ENCODE measurements at places on chromosomes 13 and 19.
A peak's percentile ranks its signal among the peaks of the same experiment; 100 is the strongest.

GRCh38 chr13:64810750-64811149 lies 2419.4 kb downstream of the PCDH9 start:
- peak; percentile 63 for ATAC-seq

DNA sequence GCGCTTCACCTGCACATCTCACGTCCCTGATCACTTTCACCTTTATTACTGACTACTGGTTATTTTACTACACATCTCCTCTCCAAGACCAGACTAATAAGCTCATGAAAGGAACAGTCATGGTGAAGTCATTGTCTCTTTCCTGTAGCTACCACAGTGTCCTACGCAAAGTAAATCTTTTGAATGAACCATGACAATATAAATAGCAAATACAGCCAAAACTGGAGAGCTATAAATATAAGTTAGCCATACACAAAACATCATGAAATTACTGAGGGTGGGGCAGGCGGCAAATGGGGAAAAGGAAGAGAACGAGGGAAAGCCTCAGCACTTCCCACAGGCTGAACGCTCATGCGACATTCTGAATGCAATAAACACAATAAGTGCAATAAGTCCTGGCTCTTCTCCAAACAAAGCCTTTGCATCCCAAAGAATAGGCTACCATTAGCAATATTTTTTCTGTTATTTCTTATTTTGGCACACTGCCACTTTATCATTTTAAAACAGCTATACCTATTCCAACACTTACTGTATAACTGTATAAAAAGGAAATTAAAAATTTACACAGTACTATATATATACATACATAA lies 62.5 kb downstream of the TUBGCP3 start:
- ATAC-seq: no peak

DNA sequence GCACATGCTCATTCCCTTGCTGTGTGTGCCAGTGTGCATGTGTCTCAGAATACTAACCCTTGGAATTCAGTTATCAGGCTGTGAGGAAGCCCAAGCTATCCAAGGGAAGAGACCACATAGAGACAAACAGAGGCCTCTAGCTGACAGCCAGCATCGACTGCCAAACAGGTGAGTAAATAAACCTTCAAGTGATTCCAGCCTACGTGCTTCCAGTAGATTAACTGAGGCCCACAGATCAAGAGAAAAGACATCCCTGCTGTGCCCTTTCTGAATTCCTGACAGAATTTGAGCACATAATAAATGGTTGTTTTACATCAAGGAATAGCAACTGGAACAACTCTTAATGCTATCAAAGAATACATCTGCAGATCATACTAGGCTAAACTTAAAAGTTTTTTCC lies 17.5 kb downstream of the ZC3H13 start:
- no peak for ATAC-seq

DNA sequence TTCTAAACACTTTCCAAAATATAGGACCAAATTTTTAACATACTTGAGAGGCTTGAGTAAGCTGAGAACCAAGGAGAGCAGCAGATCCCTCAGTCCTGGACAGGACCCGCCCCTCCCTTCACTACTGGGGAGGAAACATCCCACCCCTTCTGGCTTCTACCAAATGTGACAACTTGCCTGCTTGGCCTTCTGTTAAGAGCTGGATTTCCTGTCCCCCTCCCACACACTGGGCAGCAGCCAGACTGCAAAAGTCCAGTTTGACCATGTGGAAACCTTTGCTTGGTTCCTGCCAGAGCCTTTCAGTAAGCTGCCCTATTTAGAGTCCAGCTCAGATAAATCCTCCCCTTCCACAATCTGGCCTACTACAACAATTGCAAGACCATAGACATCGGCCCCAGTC lies 84.3 kb downstream of the FGF14 start:
- no peak for ATAC-seq

GRCh38 chr19:54725321-54725720 lies 1.1 kb downstream of the KIR3DL3 start:
- no peak for ATAC-seq

DNA sequence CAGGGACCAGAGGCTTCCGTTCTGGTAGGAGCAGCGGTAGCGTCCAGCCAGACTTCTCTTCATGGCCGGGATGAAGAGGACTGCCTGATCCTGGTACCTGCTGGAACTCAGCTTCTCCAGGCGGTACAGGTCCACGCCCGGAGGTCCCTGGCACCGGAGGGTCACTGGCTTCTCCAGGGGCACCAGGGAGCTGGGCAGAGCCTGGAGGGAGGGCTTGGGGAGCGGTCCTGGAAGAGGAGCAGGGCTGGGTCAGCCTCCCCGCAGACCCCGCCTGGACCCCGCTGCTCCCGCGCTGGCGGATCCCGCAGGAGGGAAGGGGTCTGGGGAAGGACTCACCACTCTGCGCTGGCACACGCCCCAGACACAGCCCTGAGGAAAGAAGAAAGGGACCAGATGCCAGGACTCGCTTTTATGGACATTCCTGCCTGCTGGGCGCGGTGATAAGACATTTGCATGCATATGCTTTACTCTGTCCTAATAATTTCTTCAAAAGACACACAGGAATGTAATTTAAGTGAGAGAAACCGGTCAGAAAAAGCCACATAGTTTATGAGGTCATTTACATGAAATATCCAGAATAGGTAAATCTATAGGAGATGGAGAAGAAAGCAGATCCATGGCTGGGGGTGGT lies 5.8 kb downstream of the GP6 start:
- peak; percentile 85 for ATAC-seq

DNA sequence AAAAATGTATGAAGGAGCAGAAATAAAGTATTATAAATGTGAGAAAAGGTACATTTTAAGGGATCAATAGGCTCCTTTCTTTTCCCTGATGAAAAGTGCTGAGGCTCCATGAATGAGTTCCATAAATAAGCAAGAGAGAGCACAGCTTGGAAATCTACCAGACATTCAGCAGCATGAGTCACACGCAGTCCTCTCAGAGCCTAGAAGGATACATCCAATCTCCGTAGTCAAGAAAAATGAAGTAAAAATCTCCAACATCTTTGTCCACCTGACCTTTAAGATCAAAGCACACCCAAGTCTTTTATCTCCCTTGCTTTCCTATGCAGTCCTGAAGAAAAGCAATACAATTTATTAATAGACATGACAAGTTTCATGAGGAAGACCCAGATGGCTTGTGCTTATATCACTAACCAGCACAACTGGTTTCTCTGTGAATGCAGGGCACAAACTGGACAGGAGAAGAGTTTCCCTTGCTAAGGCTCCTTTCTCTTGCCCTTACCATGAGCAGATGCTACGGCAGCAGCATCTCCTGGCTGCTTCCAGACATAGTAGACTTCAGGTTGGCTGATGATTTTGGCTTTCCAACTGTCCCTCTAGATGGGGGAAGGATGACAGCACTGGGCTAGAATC lies 730.8 kb downstream of the EFNB2 start:
- peak; percentile 76 for ATAC-seq

DNA sequence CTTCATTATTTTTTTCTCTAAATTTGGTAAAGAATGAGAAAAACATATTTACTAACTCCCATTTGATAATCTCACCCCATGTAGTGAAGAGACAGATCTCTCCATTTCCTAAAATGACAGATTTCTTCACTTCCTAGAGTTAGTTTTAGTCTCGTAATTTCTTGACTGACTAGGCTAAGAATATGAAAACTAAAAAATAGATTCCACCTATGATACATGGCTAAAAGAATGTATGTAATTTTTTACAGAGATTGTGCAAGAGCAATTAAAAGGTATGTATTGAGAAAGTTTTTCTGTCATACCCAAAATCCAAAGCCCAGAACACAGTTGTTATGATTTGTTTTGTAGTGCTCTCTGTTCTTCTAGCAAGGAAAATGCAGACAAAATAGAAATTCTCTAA lies 9.5 kb downstream of the NALCN start:
- ATAC-seq: no peak

GRCh38 chr13:113042456-113042855 lies 63.1 kb upstream of the F7 start:
- ATAC-seq: no peak

DNA sequence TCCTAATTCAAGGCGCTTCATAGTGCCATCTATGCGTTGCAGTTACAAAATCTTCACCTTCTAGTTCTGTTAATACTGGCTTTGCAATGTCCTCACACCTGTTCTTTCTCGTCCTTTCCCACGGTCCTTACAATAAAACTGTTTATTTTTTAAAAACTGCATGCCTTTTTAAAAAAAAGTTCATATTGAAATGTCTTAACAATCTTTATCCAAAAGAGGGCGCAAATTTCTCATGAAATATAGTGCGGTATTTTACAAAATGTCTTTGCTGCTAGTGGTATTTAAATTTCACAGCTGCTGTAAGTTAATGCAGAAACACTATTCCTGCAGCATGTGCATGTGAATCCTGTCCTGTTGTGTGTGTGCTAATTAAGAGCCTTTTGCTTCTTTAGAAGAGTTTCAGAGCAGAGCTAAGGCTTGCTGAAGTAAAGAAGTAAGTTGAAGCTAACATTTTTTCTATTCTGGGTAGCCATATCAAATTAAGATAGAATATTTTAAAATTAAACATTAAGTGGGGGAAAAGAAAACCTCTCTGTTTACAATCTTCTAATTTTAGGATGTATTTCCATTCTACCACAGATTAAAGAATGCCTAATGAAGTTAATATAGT lies 15.8 kb upstream of the CLDN10 start:
- no peak for ATAC-seq

- no peak for ATAC-seq
These were observed 28.0 kb downstream of the RXFP2 start for GRCh38 chr13:31767175-31767900.

- ATAC-seq: no peak
These were observed 2.3 kb upstream of the FFAR3 start for GRCh38 chr19:35355791-35356460.

- no peak for ATAC-seq
These were observed 419.7 kb downstream of the KLF12 start for GRCh38 chr13:73714522-73714921.

GRCh38 chr13:113210833-113211232 lies 1.4 kb downstream of the CUL4A start:
- no peak for ATAC-seq

GRCh38 chr13:75341028-75341427 lies 140.9 kb downstream of the TBC1D4 start:
- ATAC-seq: no peak

GRCh38 chr19:17260842-17261325 lies 3.7 kb downstream of the USHBP1 start:
- peak; percentile 100 for ATAC-seq

GRCh38 chr13:60164234-60164889 lies 634 bp upstream of the DIAPH3 start:
- ATAC-seq: peak; percentile 60

GRCh38 chr19:28960986-28961705 lies 251.8 kb downstream of the UQCRFS1 start:
- no peak for ATAC-seq

DNA sequence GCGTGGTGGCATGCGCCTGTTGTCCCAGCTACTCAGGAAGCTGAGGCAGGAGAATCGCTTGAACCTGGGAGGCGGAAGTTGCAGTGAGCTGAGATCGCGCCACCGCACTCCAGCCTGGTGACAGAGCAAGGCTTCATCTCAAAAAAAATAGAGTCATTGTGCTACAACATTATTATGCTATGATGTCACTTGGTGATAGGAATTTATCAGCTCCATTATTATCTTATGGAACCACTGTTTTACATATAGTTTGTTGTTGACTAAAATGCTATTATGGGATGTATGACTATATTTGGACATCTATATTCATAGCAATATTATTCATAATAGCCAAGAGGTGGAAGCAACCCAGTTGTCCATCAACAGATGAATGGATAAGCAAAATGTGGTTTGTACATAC lies 26.4 kb upstream of the SLC7A1 start:
- ATAC-seq: no peak

DNA sequence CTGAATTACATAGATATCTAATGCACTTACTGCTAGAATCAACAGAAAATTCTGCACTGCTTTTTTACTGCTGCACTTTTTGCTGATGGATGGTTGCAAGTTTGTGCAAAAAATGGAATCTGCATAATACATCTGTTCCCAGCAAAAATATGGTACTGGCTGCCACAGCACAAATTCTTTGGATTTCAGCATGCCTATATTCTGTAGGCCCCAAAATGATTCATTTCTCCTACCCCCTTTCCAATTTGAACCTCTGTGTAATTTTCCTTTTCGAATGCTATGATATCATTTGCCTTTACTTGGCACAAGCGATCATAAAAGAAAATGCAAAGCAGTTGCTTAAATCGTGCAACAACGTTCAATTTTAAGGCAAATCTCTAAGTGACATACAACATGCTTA lies 524.2 kb upstream of the NBEA start:
- ATAC-seq: no peak

DNA sequence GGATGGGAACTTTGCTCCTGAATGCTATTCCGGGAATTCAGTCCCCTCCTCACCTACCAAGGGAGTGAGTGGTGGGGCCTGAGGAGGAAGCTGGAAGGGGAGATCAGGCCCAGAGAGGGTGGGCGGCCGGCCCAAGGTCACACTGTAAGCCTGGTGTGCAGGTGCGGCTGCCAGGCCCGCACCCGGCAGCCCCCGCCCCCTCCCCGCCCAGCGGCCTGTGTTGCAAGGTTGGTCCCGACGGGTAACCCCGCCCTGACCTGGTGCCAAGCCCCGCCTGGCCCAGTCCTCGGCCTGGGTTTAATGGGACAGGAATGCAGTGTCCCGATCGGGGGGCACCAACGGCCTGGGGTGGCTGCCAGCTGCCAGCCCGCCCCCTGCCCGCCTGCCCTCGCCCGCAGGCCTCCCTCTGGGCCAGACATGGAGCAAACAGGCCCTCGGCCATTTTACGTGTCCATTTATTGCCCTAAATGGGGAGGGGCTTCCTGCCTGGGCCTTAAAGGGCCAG lies 5.5 kb downstream of the ZBTB7A start:
- no peak for ATAC-seq

GRCh38 chr19:37991841-37992248 lies 84.8 kb downstream of the SIPA1L3 start:
- ATAC-seq: peak; percentile 78

GRCh38 chr19:2823646-2824045 lies 4.0 kb downstream of the ZNF554 start:
- ATAC-seq: no peak

Data from motor neuron (in vitro differentiated cells).